Activated CD8-positive, alpha-beta memory T cell treated with anti-CD3 and anti-CD28 coated beads for 4 hours (primary cell): ENCODE measurements at places on chromosomes 6 and 20.

DNA sequence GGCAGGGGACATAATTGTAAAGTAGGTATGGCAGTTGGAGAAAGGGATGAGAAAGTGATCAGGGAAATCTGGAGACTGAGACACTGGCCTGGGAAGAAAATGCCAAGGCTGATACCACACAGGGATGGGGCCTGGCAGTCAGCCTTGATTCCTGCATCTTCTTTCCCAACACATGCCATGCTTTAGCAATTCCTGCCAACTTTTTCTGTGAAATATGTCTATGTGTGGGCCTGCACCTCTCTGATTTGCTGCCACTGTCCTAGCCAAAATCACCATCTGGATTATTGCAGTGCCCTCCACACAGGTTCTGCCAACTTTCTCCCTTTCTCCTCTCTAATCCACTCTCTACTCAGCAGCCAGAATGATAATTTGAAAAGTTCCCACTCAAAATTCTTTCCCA, 759.8 kb upstream of the CITED2 start:
- DNase-seq, result no peak

DNA sequence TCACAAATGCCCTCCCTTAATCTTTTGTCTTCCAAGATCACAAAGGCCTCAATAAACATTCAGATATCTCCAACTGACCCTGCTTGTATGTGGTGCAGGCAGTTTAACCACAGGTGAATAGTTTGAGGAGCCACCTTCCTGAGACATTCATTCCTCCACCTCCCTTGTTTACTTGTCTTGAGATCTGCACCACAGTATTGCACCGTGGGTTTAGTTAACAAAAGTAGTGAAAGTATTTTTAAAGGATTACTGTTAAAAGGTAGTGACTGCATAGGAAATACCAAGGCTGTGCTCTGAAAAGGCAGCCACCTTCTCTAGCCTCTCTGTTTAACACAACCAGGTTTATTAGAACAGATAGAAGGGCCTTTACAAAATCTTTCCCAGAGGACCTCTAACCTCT, 46.5 kb downstream of the SESN1 start:
- no peak for DNase-seq

DNA sequence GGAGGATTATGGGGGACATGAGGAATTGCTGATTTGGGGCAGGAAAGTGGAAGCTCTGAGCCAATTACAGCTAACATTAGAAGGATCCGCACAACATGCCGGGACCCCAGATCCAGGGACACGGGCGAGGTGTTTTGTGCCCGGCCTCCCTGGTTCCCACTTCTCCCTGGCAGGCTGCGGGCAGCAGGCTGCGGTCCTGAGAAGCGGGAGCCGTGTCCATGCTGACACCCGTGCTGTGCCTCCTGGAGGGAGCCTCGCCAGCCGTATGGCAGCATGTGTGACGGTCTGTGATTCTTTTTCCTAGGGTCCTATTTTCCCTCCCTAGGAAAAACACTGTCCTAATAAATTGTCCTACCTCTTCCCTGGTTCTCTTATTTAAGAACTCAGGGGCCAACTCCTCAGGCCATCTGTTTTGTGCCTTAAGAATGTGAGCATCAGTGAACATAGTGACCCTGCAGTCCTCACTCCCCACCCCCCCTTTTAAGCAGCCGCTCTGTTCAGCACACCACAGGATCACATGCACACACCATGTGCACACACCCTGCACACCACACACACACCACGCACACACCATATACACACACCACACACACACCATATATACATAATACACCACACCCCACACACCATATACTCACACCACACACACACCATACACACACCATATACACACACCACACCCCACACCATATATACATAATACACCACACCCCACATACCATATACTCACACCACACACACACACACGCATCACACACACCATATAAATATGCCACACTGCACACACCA, 49.9 kb downstream of the DACT2 start:
- DNase-seq, result no peak

- no peak for DNase-seq
Observed at GRCh38 chr6:136254851-136255466, 4.8 kb upstream of the MTFR2 start.

DNA sequence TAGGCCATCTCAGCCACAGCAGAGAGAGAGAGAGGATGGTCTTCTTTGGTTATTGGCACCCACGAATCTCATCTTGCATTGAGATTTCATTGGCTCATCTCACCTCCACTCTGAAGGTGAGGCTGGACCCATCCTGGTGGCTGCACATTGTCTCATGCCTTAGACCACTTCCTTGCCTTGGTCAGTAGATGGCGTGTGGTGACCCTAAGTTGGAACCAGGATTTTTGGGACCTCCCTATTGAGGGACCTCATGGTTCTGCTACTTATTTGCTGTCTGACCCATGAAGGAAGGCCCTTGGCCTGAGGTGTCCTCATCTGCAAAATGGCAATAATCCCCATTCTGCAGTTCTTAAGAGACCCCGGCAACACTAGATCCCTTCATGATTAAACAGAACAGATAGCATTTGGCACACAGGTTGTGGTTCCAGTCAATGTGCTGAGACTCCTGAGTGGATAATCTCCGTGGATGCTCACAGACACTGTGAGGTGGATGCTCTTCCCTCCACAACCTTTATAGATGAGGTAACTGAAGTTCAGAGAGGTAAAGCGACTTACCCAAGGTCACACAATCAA, 21.5 kb upstream of the AAR2 start:
- no peak for DNase-seq

- no peak for DNase-seq
Observed at GRCh38 chr6:108797951-108798669, 50.1 kb upstream of the ARMC2 start.

DNA sequence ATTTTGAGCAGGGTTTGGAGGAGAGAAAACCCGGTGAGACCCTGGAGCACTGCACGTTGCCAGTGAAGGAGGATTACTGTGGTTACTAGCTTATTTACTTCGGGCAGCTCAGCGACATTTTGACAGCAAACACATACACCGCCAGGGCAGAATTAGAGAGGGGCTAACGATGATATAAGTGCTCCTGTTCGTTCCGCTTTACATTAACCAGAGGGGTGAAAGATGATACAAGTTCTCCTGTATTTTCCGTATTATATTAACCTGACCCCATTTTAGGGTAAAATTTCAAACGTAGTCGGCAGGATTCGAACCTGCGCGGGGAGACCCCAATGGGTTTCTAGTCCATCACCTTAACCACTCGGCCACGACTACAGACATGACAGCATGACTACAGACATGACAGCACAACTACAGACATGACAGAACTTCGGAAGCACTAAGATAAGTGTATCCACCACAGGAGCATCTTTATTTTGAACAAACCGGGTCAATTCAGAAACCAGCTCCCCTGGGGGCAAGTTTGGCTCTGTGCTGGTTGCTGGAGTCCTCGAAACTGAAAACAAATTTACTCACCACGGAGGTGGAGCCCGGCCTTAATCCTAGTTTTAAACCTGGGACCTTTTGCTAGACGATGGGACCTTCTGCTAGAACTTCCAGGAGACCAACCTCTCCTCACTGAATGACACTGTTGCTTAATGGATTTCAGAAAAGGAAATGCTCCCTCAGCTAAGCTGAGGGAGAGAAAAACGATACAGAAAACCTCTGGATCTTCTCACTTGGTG, 80.4 kb upstream of the ZNF184 start:
- DNase-seq, result no peak

DNA sequence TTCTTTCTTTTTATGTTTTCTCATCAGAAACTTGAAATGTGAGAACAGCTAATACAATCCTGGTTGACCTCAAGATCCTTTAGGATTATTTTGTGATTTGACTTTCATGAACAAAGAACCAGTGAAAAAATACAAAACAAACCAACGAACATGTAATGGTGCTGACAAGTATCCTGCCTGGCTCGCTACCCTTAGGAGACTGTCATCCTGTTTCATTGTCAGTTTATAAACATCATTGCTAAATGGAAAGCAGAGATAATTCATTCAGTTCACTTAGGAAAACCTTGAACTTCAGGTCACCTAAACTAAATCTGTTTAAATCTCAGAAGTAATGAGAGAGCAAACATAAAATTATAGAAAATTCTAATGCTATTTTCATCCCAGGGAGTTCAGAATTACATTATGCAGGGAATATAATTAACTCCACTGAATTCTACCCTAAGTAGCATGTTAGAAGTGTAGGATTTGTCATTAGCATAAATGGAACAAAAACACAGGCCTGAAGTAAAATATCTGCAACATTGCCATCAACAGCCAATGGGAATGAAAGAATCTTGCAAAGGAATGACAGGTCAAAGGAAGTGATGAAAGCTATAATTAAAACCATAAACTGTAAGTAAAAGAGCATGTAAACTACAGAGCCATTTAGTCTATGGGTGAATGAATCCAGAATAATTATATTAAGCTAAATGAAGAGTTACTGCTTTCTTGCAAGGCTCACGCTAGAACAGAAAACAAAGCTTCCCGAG, 401.2 kb upstream of the MANEA start:
- no peak for DNase-seq

DNA sequence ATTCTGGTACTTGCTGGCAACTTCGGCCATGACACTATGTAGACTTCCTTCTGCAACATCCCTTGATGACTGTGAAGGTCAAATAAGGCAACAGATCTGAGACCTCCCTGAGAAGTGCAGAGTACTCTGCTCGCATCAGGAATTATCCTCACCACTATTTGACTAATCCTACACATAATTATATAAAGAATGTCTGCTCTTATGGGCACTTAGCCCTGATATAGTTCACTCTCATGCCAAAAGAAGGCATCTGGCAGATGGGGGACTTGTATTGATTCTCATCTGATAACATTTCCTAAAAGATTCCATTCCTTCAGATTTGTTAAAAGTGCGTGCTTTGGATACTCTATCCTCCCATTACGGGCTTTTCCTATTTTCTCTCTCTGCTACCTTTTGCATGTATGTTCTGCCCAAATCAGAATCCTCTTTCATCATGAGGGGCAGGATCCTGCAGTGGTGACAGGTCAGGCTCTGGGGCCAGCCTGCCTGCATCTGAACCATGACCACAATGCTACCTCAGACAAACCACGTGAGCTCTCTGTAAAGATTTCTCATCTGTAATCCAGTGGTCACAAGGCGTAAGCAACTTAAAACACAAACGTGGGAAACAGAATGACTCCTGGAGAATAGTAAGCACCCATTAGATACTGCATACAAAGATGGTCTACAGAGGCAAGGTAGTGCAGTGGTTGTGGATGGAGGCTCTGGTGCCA, 134.0 kb downstream of the GJA10 start:
- no peak for DNase-seq

DNA sequence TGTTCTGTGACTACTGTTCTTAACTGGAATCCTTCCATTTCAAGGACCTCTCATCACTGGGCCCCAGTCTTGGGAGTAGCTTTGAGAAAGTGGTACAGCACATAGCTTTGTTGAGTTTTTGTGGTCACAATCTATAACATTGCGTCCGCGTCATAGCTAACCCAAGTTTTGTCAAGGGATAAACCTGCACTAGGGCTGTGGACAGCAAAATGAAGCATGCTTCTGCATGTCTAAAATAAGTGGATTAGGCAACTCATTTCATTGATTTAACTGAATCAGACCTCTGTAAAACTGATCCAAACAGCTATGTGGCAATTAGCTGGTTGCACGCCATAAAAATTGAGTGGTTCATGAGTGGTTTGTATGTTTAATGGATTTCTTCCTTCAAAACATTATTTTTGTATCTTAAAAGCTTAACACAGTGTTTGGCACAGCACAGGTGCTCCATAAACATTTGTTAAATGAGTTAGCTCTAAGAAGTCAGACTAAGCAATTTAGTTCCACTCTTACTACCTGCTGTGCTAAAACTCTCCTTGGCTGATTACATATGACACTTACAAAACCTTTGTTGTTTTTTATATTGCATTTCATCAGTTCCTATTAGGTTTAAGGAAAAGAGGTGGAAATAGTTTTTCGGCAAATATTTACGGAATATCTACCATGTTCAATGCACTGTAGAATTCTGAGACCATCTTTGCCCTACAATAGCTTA, 160.3 kb upstream of the ATXN1 start:
- no peak for DNase-seq

DNA sequence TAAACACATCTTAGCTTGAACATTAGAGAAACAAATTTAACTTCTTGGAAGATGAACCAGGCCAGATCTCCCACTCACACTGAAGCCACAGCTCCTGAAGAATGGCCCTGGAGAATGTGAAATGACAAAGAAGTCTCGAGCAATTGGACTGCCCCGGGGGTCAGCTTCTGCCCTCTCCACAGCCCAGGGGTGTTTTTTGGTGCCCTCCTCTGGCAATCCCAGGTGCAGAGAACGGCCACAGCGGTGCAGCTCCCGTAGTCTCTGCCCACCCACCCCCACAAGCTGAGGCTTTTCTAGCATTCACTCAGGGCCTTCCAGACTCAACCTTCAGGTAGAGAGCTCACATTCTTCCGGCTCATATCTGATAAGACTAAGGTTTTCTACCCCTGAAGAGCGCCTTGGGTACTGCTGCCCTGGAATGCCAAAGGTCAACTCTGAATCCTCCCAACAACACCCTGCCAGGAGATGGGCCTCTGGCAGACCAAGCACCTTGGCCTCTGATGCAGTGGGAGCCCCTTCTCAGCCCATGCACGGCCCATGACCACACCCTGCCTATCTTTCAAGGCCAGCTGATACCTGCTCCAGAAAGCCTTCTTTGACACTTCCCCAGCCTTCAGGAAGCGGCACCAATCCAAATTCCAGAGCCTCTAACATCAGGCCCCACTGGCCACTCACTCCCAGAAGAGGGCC, 208.3 kb downstream of the SYNDIG1 start:
- DNase-seq, result no peak

GRCh38 chr20:58695895-58696375, 3.3 kb downstream of the NPEPL1 start:
- no peak for DNase-seq

GRCh38 chr6:107991061-107991460, 33.1 kb upstream of the SEC63 start:
- DNase-seq, result no peak

DNA sequence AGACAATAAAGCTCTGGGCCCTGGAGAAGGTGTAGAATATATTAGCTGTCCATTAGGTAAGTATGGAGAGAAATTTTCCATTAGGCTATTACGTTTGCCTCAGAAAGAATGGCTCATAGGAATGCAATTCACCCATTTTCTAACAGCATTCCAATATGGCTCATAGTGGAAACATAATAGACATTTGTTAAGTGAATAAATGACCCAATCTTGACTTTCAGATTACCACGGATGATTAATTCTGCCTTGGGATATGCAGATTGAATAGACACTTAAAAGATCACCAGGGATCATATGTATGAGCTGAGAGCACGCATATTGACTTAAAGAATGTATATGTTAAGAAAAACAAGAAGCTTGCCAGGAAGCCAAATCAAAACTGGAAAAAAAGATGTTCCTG, 209.1 kb upstream of the CDYL start:
- no peak for DNase-seq

- DNase-seq, result no peak
Observed at GRCh38 chr6:135939208-135939591, 87.7 kb downstream of the PDE7B start.

GRCh38 chr20:7744411-7744810, 195.8 kb downstream of the HAO1 start:
- DNase-seq, result no peak

DNA sequence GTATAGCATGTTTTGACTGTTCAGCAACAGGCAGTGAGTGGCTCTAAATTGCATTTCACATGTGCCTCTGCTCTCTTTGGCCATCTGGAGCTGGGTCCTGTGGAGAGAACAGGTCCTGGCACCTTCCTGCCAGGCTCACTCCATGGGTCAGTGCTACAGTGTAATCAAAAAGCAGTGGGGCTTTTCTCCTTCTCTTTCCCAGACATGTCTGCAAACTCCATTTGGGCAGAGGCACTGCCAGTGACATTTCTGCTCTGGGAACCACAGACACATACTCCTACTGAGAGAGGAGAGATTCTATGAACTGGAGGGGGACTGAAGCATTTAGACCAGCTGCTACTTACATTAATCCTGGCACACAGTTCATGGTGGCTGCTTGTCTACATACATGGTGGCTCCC, 68.3 kb upstream of the TRAF3IP2 start:
- DNase-seq, result no peak
